ENCODE measurements at places on chromosomes 2 and 18.

- DNase-seq: no peak
Observed at GRCh38 chr2:20657522-20658235, 6.8 kb upstream of the HS1BP3 start.

DNA sequence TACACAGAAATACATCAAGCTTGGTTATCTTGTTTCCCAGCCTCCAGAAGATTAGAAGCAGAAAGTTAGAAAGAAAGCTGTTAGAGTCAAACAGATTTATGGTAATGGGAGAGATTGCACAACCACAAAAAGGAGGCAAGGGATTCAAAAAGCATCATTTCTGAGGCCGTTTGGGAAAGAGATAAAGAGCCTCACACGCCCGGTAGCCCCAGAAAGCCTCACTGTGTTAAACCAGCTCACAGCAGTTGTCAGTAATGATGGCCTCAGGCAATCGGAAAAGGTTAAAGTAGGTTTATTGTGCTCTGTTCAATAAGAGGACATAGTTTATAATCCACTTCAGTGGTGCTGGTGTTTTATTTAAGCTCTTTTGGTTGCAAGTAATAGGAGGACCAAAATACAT, 111.3 kb downstream of the DCC start:
- no peak for DNase-seq

DNA sequence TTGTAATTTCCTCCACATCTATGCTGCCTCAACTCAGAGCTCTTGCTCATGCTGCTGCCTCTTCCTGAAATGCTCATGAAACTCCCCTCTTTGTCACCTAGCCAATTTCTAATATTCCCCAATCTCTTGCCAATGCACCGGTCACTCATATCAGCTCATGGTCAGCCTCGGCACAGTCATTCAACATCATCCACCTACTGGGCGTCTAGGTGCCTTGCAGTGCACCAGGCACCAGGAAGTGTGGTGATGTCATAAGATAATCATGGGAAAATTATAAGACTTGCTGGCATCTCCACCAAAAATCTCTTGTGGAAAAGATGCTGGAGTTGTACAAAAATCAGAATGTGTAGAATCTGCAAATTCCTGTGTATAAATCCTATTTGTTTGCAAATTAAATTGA, 52.6 kb upstream of the RAB27B start:
- DNase-seq: no peak

GRCh38 chr2:238080518-238080917, 19.6 kb upstream of the ESPNL start:
- no peak for DNase-seq

- no peak for DNase-seq
Observed at GRCh38 chr2:174180165-174180724, 68.1 kb downstream of the OLA1 start.

- DNase-seq: no peak
Observed at GRCh38 chr2:25650256-25650655, 23.1 kb downstream of the DTNB start.

DNA sequence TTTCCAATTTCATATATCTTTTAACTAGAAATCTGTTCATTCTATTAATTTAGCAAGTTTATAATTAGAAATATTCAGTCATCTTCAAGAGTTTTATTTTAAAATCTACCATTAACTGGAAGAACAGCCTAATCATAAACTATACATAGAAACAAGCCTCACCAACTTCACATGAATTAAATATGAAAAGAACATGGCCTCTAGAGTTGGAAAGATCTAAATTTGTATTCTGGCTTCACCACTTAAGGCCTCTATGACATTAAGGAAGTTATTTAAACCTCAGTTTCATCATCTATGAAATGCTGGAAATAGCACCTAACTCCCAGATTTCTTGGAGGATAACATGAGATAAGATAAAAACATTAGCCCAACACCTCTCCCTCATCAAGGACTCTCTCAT, 51.4 kb upstream of the SCN7A start:
- no peak for DNase-seq

DNA sequence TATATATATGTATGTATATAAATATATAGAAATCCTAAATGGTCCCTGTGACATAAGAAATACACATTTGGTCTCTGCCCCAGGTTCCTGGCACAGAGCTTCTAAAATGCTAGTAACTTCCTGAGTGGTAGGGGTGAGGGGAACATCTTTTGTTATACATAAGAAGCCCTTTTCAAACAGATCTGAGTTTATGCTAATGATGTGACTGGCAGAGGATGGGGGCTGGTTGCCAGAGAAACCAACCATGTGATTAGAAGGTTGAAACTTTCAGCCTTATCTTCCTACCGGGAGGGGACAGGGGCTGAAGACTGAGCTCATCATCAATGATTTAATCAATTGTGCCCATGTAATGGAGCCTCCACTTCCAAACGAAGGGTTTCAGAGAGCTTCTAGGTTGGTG, 16.3 kb downstream of the MFSD2B start:
- no peak for DNase-seq

GRCh38 chr2:157744571-157745076, 116.0 kb upstream of the ACVR1C start:
- no peak for DNase-seq

DNA sequence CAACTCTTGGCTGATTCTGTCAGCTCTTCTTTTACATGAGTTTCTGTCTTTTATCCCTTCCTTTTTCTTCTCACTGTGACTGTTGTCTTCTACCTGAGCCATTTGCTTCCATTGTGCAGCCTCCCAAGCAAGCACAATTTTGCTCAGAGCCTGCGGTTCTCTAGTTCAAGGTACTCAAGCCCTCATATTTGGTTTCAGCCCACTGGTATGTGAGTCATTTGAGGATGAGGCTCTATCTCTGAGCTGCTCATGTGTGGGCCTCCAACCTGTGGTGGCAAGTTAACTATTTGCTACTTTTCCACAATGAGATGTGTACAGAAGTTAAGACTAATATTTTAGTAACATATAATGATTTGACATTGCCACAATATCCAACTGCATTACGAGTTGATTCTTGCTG, 183.0 kb downstream of the PHLPP1 start:
- DNase-seq: no peak

DNA sequence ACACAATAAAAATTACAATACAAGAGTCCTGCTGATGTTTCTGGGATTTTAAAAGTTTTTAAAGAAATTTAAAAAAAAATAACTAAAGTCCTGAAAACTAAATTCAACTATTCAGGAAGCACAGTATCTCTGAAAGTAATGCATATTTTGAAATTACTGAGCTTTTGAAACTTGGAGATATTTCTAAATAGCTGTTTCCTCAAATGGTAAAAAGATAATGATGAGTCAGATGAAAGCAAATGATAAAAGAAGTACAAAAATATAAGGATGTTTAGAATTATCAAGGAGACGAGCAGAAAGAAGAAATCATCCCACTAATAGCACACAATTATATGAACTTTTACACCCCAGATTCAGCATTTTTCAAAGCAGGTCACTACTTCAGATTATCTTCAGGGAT, 90.2 kb upstream of the SLC25A52 start:
- no peak for DNase-seq

- DNase-seq: no peak
Observed at GRCh38 chr18:76488190-76488589, 6.9 kb downstream of the ZNF516 start.

DNA sequence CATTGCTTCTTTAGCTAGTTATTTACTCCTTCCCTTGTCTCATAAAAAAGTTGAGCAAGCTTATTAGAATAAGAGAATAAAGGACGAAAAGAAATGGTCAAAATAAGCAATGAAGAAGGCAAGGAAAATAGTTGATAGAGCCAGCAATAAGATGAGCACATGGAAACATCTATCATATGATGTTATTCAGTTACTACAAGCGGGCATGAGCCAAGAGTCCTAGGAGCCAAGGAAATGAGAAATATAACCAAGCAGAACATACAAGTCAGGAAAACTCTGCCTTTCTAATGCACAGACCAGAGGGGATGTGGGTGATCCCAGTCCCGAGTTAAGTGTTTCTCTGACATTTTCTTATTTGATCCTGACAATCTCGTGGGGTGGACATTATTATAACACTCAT, 33.9 kb downstream of the INO80C start:
- DNase-seq: no peak

- DNase-seq: no peak
Observed at GRCh38 chr2:217969588-217969987, 33.2 kb downstream of the TNS1 start.

- no peak for DNase-seq
Observed at GRCh38 chr2:237864940-237865622, 5.7 kb downstream of the RAMP1 start.

GRCh38 chr18:73614812-73615211, 532.8 kb downstream of the FBXO15 start:
- no peak for DNase-seq

- no peak for DNase-seq
Observed at GRCh38 chr2:101773137-101773536, 75.6 kb downstream of the MAP4K4 start.

DNA sequence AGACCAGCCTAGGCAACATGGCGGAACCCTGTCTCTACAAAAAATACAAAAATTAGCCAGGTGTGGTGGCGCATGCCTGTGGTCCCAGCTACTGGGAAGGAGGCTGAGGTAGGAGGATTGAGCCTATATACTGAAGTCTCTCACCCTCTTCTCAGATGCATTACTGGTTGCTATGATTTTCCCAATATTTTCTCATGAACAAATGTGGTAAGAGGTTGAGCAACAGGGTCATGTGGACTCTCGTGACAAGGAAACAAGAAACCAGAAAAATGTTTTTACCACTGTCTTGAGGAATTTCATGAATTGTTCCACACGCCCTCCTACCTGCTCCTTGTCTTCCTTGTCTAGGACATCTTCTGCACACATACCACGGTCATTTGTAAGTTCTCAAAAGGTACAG, 12.4 kb downstream of the LMAN2L start:
- no peak for DNase-seq

- no peak for DNase-seq
Observed at GRCh38 chr2:225112362-225113126, 70.3 kb upstream of the DOCK10 start.

GRCh38 chr2:62747169-62747568, 41.7 kb downstream of the EHBP1 start:
- DNase-seq: no peak

DNA sequence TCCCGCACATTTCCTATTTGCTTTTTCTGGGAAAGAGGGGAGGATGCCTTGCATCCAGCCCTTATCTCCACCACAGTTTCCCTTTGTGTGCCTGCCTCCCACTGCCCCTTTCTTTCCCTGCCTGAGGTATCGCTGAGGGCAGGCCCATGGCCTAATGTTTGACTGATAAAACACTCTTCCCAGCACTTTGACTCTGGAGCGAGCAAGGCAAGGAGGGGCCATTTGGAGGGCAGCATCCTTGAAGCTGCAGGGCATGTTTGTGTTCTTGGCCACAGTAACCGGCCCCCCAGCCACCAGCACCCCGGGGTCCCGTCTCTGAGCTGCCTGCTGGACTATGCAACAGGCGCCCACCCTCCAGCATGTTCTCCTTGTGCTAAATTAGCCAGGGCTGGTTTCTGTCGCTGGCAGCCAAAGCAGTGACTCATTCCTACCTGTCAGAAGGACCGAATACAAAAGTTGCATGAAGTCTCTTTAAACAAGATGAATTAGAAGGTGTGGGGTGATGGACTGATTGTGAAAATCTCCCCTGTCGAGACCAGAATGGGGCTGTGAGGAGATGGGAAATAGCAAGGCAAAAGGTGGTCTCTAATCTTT, 50.7 kb downstream of the BCL2L11 start:
- DNase-seq: no peak

DNA sequence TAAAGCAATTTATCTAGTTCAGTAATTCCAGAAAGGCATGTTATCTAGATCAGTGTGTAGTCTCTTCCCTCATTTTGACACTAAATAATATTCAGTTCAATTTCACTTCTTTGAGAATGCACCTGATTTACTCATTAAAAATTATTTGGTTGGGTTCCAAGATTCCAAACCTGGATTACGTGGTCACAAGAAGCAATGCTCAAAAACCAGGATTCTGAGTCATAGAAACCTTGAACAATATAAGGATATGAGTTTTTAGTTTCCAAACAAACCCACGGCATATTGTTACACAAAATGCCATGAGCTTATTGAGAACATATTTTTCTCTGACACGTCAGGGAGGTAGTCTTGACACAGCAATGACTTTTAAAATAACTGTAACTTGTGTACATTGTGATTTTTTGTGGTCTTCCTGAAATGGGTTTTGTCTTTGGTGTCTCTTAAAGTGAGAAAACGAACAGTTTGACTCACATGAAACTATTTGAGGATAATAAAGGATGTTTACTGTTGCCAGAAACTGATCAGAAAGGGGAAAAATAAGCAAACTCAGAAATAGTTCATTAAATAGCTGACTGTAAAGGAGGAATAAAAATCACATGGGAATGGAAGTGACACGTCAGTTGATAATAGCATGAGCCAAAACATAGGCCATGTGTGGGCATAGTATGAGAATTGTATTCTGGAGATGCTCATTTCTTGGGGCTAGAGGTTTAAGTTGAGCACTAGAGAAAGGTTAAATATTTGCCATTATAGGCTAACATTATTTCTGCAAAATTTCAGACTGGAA, 617.7 kb upstream of the CDH2 start:
- DNase-seq: no peak

- DNase-seq: no peak
Observed at GRCh38 chr2:155442088-155442487, 743.6 kb downstream of the KCNJ3 start.
